ENCODE measurements at places on chromosomes 7 and 10.

GRCh38 chr10:45505311-45505710, 131.3 kb downstream of the ALOX5 start:
- DNase-seq: no peak

GRCh38 chr10:556971-557637, 132.4 kb downstream of the DIP2C start:
- no peak for DNase-seq

DNA sequence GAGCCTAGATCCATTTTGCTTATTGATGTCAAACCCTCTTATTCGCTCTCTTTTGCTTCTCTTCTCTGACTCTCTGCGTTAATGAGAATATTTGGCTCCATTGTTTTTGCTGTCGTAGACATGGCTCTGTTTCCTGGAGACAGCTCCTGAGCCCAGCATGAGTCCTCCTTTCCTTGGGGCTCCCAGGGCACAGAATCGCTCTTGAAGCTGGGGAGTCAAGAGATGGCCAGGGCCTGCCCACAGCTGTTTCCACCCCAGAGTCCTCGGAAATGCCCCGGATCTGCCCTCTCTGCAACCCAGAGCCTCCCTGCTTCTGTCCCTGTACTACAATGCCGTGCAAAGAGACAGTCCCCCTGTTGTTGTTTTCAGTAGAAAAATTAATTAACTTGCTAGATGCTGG, 566.7 kb upstream of the FOXK1 start:
- DNase-seq: no peak

- no peak for DNase-seq
Observed at GRCh38 chr10:69953851-69954250, 98.8 kb upstream of the MACROH2A2 start.

DNA sequence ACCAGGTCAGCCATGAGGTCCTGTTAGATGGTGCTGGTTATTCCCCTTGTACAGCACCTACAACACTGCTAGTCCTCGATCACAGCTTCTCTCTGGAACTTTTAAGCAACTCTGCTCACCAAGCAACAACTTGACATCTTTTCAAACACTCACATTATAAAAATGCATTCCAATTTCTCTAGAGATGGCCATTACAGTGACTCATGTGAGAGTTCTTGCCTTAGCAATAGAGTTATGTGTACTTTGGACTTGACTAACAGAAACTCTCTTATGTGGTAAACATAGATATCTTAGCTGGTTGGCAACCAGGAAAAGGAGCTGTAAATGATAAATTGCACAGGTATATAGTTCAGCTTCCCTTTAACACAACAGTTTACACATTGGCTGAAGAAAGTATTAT, 122.2 kb downstream of the PDE1C start:
- DNase-seq: no peak

DNA sequence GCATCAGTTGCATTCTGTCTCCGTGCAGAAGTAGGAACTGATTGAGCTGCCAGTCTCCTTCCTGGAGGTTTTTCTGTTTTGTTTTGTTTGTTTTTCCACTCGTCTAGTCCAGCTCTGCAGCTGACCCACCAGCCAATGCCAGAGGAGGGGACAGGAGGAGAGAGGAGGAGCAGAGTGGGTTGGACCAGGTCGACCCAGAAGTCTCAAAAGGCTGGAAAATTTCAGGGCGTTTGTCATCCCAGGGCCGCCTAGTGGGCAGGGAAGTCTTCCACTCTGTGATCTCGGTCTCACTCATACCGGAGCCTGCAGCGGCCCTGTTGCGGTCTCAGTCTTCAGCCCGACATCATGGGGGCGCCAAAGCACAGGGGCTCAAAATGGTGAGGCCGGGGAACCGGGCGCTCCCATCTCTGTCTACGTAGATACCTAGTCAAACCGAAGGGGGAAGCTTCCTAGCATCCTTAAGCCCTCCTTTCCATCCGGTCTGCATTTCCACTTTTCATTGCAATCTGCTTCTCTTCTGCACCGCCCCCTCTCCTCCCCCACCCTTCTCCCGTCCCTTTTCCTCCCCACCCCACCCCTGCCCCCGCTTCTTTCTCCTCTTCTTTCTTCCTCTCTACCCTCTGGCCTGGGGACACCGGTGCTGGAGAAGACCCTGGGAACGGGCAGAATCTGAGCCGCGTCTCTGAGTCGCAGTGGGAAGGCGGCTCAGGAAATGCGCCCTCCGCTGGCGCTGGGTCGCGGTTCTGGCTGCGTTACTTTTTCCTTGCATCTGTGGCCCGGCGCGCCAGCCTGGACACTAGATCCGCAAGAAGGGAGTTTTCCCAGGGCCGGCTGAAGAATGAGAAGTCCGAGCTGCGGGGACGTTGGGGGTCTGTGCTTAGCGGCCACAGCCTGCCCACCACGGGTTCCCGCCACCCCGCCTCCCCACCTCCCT, 16.2 kb upstream of the PAX2 start:
- DNase-seq: no peak

- no peak for DNase-seq
Observed at GRCh38 chr10:30744106-30744505, 114.6 kb upstream of the LYZL2 start.

DNA sequence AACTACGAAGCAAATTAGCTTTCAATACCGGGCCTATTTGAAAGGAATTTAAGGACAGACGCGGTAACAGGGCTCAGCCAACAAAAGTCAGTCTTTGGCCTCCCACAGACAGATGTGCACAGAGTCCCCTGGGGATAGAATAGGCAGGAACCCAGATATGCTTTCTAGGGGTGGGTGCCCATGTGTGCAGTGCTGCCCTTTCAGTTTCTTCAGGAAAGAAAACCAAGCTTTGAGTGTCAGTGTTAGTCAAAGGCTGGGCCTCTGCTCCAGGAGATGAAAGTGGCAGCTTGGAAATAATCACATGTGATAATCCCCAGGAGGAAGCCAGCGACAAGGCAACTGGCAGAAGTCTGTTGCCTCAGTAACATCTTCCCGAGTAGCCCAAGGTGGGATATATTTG, 43.8 kb upstream of the CSTF2T start:
- no peak for DNase-seq

Data from cortex of kidney (tissue), 1 donor.